ENCODE measurements at places on chromosomes 2 and 18.
A peak's percentile ranks its signal among the peaks of the same experiment; 100 is the strongest.

GRCh38 chr18:939958-940357, 35.3 kb downstream of the ADCYAP1 start:
- no peak for DNase-seq

GRCh38 chr2:134436706-134437105, 182.8 kb downstream of the MGAT5 start:
- no peak for DNase-seq

DNA sequence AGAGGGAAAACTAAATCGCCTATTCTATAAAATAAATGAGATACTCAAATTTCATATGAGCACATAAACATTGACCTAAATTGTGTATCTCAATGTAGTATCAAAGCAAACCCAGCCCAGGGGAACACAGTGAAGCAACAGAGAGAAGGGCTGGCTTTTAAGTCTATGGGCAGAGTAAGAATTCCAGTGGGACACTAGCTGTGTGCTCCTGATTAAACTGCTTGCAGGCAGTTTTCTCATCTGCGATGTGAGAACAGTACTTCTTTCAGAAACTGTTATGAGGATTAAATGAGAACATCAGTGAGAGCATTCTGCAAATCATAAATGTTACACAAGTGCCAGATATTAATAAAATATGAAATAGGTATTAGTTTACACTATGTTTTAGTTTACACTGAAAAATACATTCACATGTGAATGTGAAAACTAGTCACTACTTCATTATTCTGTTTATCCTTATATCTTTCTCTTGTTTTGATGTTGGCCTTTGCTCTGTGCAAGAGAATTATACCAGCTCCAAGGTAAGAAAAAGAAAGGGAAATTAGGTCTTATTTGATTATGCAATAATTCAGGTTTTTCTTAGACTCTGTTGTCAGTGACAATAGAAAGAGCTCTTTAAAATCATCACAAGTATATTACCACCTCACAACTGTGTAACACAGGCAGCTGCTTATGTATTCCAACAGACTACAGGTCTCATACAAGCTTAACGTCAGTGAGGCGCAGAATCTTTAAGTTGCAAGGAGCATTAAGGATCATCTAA, 47.5 kb downstream of the GAREM1 start:
- DNase-seq: no peak

- DNase-seq: no peak
These were observed 536 bp downstream of the XDH start for GRCh38 chr2:31413862-31414550.

DNA sequence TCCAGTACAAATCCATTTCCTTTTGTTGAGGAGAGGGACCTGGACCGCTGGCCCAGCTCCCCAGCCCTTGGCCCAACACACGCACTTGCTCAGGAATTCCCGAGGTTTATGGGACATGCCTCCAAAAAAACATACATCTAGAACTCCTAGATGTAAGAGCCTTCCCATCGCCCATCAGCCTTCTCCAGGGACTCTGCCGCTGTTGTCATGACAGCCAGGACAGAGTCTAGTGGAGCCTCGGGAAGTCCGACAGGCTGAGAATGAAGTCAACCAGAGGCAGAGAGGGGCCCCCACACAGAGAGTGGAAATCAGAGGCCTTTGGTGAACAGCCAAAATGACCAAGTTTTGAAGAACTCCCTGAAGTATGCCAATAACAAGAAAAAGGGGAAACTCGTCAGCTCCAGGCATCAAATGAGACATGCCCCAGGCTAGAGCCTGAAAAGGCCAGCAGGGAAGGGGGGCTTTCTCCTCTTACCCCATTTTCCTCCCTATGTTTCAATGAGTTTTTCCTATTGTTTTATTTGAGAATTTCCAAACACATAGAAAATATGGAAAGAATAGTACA, 43.2 kb upstream of the CAB39 start:
- DNase-seq: no peak

DNA sequence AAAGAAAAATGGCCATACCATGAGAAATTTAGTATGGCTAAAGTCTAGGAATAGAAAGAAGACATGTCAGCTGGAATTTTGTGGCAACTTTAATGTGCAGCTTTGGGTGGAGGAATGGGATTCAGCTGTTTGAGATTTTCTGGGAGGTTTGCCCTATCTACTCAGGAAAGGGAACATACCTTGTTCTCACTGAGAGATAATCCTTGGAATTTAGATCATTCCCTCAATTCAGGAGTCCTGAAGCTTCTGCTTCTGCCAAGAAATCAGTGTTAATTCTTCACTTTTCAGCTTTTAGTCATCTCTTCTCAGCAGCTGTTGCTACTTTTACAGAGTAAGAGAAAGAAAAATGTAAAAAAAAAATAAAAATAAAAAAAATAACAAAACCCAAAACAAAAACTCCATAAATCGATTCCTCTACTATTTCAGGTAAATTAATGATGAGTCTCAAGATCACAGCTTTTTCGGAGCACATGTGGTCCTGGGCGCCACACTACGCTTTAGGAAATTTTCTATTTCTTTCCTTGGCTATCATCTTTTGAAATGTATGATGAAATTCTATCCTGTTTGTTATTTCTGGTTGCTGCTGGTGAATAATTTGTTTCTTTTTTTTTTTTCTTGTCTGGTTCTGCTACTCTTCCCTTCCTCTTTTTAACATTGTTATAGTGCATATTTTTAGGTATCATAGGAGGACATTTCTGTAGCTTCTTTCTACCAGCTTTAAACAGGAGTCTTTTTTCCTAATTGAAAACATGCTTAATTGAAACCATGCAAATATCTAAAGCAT, 18.9 kb upstream of the BAZ2B start:
- DNase-seq: no peak

- DNase-seq: no peak
These were observed 24.4 kb downstream of the CAPN14 start for GRCh38 chr2:31192851-31193392.

- DNase-seq: no peak
These were observed 338.4 kb downstream of the ZNF804A start for GRCh38 chr2:184936761-184937160.

DNA sequence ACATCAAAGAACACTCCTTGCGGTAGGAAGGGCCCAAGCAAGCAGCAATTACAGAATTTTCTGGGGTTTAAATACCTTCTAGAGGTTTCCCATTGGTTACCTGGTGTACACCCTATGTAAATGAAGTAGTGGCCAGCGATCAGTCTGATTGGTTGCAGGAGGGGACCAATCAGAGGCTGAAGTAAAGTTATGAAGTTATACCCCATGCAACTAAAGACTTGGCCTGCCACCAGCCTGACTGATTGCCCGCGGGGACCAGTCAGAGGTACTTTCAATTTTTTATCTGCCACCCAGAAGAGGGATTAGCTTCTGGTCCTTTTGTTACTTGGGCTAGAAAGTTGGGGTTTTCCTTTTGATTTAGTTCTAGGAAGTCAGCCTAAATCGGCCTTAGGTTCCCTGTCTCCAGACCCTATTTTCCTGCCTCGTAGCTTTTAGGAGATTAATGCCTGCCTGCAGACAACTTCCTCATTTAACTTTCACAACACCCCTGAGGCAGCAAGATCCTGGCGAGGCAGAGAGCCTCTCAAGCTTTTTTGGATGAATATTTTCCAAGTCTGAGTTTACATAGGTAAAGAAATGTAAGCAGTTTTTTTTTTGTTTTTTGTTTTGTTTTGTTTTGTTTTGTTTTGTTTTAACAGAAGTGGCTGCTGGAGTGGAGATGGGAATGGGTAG, 1.5 kb upstream of the DGUOK start:
- DNase-seq: no peak

DNA sequence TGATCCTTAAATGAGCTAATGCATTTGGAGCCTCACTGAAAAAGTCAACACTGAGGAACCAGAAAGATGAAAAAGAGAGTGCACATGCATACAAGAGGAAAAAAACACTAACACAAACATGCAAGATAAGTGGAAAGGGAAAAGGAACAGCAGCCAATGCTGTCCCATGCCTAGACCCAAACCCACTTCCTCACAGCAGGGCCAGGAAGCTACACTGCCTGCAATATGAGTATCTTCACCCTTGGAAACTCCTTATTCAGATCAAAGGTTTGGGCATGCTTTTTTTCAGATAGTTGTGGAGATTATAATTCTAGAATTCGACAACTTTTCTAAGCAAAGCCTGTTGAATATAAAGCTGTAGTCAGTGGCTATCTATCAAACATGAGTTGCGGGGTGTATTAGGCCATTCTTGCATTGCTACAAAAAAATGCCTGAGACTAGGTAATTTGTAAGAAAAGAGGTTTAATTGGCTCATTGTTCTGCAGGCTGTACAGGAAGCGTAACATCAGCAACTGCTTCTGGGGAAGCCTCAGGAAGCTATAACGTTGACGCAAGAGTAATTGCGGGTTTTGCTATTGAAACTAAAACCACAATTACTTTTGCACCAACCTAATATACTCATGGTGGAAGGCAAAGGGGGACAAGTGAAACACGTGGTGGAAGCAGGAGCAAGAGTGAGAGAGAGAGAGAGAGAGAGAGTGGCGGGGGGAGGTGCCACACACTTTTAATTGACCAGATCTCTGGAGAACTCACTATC, 138.2 kb downstream of the MBD2 start:
- no peak for DNase-seq

- DNase-seq: peak; percentile 11
These were observed 50.2 kb downstream of the TEX44 start for GRCh38 chr2:231642631-231643494.
